ENCODE measurements at places on chromosomes 2 and 18. TPM values are rescaled to one million over a fixed set of nuclear protein-coding genes. Genes with fewer than 3 reads are reported as not detected.

SETBP1 gene
- polyA plus RNA-seq, result 3.5 TPM

SERPINB5 gene
- not detected for polyA plus RNA-seq

NOL4 gene
- 0.15 TPM for polyA plus RNA-seq

GPR39 gene
- polyA plus RNA-seq, result 3.3 TPM

ME2 gene
- 9.0 TPM for polyA plus RNA-seq
